EH (cell line): ENCODE measurements at places on chromosomes 7 and 10.

GRCh38 chr10:119364645-119365600 is 157.6 kb downstream of the GRK5 start:
- peak; percentile 27 for DNase-seq

GRCh38 chr7:40777730-40778312 is 643.0 kb downstream of the SUGCT start:
- DNase-seq = no peak

- no peak for DNase-seq
These were observed 1.5 kb upstream of the ELFN1 start for GRCh38 chr7:1668396-1669063.

DNA sequence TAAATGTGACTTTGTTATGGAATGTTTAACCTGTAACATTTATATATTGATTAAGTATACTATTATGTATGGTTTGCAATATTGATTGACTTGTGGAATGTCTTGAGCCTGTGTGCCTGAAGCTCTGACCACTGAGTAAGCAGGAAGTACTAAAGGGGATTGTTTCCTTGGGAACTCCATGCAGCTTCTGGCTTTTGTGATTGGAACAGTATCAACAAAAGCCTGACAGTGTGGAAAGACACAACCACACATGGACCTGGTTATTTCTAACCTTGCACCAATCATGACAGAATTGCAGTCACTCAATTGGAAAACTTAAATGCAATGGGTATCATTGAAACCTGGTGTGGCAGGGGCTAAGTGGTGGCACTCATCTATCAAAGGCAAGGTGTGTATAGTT is 45.5 kb upstream of the PIK3CG start:
- no peak for DNase-seq

GRCh38 chr10:122281751-122282150 is 10.7 kb downstream of the BTBD16 start:
- no peak for DNase-seq

GRCh38 chr10:80075781-80076180 is 2.7 kb upstream of the TMEM254 start:
- peak; percentile 50 for DNase-seq

GRCh38 chr10:91017198-91017597 is 96.3 kb upstream of the ANKRD1 start:
- no peak for DNase-seq

DNA sequence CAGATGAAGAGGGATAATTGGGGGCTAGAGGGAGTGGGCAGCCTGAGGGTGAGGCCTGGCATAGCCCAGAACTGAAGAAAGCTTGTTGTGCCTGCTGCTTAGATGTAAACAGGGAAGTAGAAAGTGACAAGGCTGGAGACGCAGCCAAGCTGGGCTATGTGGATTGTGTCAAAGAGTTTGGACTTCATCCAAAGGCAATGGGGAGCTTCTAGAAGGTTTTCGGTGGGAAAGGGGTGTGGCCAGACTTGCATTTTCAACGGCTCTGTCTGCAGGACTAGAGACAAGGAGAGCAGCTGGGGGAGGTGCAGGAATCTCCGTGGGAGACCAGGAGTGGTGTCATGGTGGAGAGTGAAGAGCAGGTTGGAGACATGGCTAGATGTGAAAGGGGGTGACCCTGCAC is 48.8 kb downstream of the GOLGA7B start:
- DNase-seq = no peak

DNA sequence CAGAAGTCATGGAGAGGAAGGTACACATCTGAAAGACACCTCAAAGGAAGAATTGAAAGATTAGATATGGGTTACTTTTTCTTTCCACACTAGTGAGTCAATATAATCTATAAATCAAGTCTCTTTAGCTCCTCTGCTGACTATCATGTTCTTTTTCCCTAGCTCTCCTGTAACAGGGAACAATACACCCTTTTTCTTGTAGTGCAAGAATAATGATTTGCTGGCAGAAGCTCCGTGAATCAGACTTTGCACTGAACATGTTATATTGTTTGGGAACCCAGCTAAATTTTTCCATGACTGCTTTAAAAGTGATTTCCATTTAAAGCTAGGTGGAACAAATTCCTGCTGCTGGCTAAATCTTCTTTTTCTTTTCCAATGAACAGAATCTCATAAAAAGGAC is 756.6 kb upstream of the C7orf33 start:
- DNase-seq = no peak

- DNase-seq = no peak
These were observed 96.4 kb downstream of the LRRC18 start for GRCh38 chr10:48843198-48843597.

DNA sequence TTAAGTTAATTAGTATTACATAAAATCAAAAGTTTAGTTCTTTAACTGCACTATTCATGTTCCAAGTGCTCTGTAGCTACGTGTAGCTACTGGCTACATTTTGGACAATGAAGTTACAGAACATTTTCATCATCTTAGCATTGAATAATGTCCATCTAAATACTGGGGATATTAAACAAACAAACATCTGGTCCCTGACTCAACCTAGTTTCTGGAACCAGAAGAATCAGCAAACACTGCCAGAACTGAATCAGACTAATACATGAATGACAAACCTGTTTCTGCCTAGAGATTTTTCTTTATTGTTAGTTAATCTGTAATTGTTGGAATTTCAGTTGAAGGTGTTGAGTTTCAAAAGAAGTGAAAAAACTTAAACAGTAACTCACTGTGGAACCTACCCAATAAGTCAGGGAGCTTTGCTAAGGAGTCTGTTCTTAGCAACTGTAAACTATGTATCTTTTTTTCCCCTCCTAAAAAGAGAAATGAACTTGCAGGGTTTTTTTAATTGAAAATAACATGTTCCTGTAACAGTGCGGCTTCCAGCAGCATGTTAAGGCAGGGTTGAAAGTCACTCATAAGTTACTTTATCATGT is 58.3 kb downstream of the CDK13 start:
- peak; percentile 75 for DNase-seq

DNA sequence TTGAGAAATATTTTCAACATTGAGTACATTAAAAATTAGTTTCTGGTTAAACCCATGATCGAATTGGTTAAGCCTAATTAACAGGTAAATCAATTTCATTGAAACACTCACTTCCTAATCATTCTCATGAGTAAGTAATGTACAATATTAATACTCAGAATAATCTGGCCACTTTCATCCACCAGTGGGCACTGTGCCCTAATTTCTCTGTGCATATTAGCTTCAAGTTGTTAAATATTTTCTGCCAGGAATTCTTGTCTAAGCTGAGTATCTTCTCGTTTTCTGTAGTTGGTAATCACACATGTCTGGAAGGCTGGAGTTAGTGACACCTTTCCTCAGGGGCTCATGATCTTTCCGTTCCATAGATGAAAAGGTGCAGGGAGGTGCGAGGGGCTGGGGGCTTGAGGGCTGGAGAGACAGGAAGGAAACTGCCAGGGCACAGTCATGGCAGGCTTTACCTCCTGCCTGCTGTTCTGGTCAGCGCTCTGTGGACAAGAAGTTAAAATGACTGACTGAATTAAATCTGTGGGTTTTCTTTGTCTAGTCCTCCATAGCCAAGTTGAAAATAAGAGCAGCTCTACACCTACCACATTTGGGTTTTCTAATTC is 71.9 kb downstream of the WIPF3 start:
- DNase-seq = peak; percentile 54

DNA sequence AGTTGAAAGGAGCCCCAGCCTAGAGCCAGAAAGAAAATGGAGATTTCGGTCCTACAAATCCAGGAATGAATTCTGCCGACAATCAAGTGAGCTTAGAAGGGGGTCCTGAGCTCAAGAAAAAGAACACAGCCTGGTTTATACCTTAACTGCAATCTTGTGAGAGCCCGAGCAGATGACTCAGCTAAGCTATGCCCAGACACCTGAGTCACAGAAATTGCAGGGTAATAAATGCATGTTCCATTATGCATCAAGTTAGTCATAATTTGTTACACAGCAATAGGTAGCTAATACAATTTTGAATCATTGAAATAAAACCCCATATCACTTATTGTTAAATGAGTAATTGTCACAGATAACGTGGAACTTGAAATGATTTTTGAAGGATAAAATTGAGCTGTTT is 111.8 kb upstream of the FOXP2 start:
- no peak for DNase-seq
